MCF 10A (cell line): ENCODE measurements at places on chromosomes 4 and X. TPM values are rescaled to one million over a fixed set of nuclear protein-coding genes. Genes with fewer than 3 reads are reported as not detected.

RENBP gene
- 0.23 TPM in 1 of 2 replicates, not detected in the other for total RNA-seq

GRCh38 chr4:11074581-11075241 is 354.0 kb downstream of the HS3ST1 start:
- H3K36me3 ChIP-seq: no peaks in the 10 kb centered on the region
- no peak overlapping the region for H3K4me3 ChIP-seq
- no peak for DNase-seq
- H3K27ac ChIP-seq: no peak overlapping the region
- H3K4me1 ChIP-seq: no peaks in the 10 kb centered on the region

DNA sequence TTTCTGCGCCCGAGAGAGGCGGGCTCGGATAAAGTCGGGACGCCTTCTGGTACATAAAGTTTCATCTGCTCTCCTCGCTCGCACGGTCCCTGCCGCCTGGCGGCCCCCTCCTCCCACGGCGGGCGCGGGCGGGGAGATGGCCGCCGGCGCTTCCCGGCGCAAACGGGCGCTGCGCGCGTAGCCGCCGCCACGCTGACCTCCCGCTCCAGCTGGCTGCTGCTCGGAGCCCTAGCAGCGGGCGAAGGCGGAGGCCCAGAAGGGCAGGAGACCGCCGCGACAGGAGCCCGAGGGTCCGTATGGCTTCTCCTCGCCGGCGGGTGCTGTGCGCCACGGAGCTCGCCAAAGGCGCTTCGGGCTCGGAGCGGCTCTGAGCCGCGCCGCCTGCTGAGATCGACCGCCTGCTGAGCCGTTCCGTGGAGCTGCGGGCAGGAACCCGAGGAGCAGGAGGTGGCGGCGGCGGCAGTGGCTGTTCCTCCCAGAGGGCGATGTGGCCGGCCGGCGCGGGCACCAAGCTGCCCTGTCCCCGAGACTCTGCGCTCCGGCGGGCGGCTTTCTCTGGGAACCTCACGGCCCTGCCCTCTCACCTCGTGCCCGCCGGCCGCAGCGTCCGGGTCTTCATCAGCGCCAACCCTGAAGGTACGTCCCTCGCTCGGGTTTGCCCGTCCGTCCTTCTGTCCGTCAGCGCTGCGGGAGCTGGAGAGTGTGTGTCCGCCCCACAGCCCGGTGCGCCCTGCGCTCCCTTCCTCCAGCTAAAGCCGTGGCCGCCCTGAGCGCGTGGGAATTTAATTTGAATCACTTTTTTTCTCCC is at the start of gene NWD2:
TSS of gene NWD2 (plus strand) at position 161 of the 808 bp plus-strand sequence. CDS start at position 486, 325 bp downstream.
- peak within 1 kb of the TSS; percentile 10 for H3K4me3 ChIP-seq
- no peaks in the 10 kb centered on the region for H3K36me3 ChIP-seq
- no peak within 1 kb of the TSS for H3K27ac ChIP-seq
- peaks cover 18% of the 10 kb centered on the region for H3K27me3 ChIP-seq
- H3K4me1 ChIP-seq: peaks cover 6% of the 10 kb centered on the region

DNA sequence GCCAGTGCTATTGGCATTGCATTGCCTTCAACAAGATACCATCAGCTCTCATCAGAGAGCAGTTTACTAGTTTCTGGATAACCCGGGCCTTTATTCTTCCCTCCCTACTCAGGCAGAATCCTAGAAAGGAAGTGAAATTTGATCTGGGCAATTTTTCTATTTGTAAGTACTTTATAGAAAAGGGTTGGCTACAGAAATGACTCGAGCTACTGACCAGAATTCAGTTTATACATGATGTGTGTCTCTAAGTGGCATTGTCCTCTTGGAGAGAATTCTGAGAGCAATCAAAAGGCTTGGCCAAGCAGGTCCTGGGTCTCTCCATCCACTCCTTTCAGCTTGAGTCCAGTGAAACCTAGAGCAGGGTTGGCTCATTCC is 192.7 kb upstream of the LEF1 start:
- no peaks in the 10 kb centered on the region for H3K27me3 ChIP-seq
- no peak overlapping the region for H3K27ac ChIP-seq
- peaks cover 15% of the 10 kb centered on the region for H3K4me1 ChIP-seq
- H3K4me3 ChIP-seq: no peak overlapping the region

DNA sequence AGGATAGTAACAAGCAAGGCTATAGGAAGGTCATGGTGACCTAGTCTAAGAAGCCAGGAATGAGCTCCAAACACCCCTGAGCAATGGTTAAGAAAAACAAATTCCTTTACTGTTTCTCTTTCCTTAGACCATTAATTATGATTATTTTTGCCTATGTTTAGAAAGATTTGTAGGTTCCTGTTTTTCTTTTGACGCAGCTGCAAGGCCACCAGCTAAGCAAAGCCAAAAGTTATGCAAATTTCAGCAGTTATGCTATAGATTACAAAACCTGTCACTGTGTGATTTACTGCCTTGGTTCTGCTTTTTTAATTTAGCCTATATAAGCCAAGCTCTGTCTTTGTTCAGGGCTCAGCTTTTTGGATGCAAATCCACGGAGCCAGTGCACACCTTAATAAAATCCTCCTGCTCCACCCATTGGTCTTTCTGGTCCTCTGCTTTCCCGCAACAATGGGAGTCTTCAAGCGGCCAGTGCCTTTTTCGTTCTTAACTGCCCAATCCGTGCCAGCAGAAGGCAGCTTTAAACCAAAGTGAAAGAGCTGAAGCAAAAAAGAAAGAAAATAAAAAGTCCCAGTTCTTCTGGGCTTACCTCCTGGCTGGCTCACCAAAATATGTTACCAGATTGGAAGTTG is 1.4 kb upstream of the CEP135 start:
- H3K36me3 ChIP-seq: no peaks in the 10 kb centered on the region
- peak overlapping the region; percentile 91 for H3K4me3 ChIP-seq
- peak overlapping the region; percentile 97 for H3K27ac ChIP-seq
- no peaks in the 10 kb centered on the region for H3K27me3 ChIP-seq

ATP1B4 gene
- not detected in 2 replicates for total RNA-seq

DNA sequence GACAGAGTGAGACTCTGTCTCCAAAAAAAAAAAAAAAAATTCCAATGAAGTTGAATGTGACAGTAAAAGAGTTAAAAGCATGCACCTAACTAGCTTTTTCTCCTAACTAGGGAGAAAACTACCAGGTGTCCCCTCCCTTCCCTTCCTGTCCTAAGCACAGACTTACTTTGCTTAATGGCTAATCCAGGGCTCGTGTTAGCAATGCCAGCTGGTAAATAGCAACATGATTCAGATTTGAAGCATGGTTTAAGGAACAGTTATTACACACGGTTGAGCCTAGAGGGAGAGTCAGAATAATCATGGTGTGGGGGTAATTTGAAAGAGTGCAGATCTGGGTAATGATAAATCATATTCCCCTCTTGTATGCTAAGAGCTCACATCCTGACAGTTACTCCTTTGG is 338.3 kb downstream of the STIM2 start:
- H3K36me3 ChIP-seq: no peaks in the 10 kb centered on the region
- no peak overlapping the region for H3K4me3 ChIP-seq
- DNase-seq: no peak
- peaks cover 8% of the 10 kb centered on the region for H3K4me1 ChIP-seq
- H3K27me3 ChIP-seq: no peaks in the 10 kb centered on the region

MAGEA9B gene
- total RNA-seq: not detected in 2 replicates
